Ecto neural progenitor cell (in vitro differentiated cells): ENCODE measurements at places on chromosomes 4 and X.
A peak's percentile ranks its signal among the peaks of the same experiment; 100 is the strongest.

- no peak for DNase-seq
Observed at GRCh38 chrX:153874085-153874365, 11.9 kb downstream of the L1CAM start.

DNA sequence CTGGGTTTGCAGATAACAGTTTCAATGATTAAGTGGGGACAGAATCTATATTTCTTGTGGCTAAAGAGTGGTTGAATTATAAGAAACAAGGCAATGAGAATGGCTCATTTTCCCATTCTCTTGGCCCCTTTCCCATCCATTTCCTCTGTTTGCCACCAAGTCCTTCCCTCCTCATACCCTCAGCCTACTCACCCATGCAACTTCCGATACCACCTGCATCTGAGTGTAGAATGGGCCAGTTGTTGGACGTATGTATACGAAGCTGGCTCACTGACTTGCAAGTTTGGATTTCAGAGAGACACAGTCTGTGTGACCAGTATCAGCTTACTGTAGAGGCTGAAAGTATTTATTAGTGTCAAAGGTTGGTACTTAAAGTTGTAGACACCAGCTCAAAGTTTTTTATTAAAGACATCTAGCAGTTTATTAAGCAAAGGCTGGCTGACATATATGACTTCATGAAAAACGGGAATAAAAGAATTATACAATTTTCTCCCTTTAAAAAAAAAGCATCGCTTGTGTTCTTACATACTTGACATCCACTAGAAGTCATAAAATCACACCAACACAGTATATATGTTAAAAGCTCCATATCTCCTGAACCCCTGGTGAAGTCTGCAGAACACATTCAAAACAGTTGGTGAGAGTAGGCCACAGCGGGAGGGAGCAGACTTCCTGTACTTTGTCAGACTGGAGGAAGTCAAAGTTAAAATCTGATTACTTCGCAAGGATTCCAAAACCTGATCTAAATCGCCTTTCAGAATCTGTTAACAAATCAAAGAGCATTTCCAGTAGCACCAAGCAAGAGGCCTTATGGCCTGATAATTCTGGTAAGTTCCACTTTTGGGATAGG is 22.4 kb upstream of the STIM2 start:
- no peak for DNase-seq

DNA sequence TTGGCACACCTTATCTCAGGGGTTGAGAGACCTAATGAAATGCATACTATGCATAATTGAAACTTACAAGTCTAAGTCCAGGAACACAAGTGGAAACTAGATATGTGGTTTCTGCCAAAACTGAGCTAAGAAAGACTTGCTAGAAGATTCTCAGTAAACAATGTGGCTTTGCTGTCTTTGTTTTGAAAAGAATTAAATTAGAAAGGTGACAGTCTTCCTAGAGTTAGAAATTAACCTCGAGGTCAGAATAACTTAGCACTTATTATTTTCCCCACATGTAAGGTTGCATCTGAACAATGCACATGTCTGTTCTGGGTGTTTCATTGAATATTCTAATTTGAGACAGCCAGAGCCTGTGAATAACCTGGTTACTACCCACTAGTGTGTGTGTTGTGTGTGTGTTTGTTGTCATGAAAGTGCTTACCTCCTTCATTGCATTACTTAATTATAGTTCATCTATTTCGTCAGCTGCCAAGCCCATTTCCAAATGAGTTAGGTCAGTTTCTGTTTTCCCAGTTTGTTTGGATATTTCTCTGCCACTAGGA is 1.5 kb downstream of the EREG start:
- DNase-seq, result no peak

- no peak for DNase-seq
Observed at GRCh38 chr4:133275246-133275645, 126.2 kb downstream of the PCDH10 start.

- no peak for DNase-seq
Observed at GRCh38 chr4:54547299-54548097, 110.3 kb upstream of the KIT start.

GRCh38 chr4:183788308-183788905 is 116.7 kb upstream of the STOX2 start:
- no peak for DNase-seq

- DNase-seq, result no peak
Observed at GRCh38 chr4:19259920-19260319, 991.8 kb upstream of the SLIT2 start.

GRCh38 chr4:141099326-141099725 is 33.9 kb downstream of the RNF150 start:
- DNase-seq, result no peak

GRCh38 chr4:109675181-109675580 is 28.1 kb downstream of the CASP6 start:
- no peak for DNase-seq

- no peak for DNase-seq
Observed at GRCh38 chr4:45094684-45095083, 368.3 kb upstream of the GNPDA2 start.

GRCh38 chr4:23884741-23885140 is 5.1 kb downstream of the PPARGC1A start:
- no peak for DNase-seq

DNA sequence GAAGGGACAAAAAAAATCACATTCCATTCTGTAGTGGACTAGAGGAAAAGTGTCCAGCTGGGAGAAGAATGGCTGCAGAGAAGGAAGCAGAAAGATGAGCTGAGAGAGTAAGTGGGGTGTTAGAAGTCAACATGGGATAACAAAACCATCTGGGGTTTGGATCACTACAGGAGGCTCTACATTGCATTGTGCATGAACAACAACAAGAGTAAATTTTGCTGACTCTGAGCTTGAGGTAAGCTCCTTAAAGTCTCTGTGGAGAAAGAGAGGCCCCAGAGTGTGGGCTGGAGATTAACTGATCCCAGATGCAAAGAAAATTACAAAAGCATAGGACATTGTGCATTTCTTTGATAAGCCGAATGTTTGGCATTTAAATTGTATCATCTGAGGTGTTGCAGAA is 128.9 kb downstream of the UGT8 start:
- DNase-seq, result peak; percentile 49

- no peak for DNase-seq
Observed at GRCh38 chr4:142112451-142112850, 476.1 kb downstream of the IL15 start.

GRCh38 chr4:30901461-30902451 is 181.6 kb downstream of the PCDH7 start:
- no peak for DNase-seq

GRCh38 chrX:67725471-67725870 is 181.7 kb downstream of the AR start:
- no peak for DNase-seq

- no peak for DNase-seq
Observed at GRCh38 chrX:36504625-36505024, 503.5 kb upstream of the FAM47C start.

DNA sequence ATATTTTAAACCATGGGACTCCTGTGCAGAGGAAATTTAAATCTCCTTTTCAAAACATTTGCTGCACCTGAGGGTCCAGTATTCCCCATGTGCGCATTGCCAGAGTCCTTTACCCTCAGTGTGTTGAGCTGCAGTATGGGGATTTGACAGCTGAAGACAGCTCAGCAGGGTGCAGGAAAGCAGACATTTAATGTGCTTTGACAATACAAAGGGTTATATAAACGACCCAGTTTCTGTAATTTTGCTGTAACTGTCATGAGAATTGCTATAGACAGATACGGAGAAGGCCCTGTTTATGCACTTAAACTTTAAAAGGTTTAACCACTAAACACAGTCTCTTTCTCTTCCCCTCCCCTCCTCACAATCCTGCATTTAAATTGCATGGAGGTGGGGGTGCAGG is 393.4 kb downstream of the MID1IP1 start:
- DNase-seq, result no peak

DNA sequence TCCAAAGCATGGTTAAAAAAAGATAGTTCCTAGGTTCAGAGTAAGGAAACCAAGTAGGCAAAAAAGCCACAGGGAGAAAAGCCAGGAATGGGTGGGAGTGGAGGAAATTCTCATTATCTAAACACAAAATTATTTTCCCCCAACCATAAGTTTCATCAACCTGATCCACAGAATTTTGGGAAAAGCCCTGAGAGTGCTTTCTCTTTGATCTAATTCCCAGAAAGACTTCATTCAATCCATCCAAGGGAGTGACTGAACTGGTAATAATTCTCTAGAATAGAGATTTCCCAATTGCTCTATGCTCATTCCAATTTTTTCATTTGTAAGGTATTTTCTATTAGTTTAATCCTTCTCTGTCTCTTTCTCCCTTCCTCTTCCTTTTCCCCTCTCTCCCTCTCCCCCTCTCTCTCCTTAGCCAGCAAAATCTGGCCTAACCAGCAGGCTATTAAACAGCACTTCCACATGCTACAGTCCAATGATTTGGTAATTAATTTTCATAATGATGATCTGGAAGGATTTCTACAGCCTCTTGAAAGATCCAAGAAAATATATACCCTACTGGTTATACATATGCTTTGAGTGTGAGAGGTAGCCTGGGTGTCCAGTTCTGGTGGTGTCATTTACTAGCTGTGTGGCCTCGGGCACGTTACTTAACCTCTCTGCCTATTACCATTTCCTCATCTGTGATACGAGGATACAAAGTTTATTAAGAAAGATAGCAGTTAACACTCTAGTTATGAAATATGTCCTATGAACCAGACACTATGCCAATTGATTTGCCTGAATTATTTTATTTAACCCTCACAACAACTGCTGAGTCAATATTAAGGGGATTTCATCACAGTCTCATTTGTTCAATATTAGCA is 251.5 kb upstream of the RASGEF1B start:
- DNase-seq, result no peak

GRCh38 chr4:117334451-117335188 is 249.2 kb upstream of the TRAM1L1 start:
- DNase-seq, result no peak

DNA sequence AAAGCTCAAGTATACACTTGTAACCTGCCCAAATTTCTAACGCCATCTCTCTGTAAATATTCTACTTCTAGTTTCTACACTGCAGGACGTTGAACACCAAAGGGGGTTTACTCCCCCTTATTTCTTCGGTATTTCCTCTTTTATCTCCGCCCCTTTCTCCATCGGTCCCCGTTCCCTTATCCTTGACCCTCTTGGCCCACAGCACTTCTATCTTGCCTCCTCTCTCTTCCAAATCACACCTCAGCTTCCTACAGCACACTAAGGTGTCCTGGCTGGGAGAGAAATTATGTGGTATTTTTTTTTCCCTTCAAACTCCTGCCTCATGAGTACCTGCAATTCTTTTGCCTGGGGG is 715 bp downstream of the ZMAT1 start:
- DNase-seq, result no peak

DNA sequence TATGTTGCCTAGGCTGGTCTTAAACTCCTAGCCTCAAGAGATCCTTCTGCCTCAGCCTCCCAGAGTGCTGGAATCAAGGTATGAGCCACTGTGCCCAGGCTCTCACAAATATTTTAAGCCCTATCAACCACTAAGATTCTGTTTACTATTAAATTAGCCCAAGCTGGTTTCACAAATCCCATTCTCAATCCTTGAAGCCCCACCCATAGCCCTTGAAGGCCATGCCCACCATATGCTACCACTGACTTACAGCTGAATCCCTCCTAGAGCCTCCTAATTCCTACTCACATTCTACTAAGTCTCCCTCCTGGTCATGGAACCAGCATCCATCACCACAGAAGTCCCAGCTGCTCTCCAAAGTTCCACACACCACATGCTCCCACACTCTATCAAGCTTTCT is 9.7 kb downstream of the GRIPAP1 start:
- no peak for DNase-seq

DNA sequence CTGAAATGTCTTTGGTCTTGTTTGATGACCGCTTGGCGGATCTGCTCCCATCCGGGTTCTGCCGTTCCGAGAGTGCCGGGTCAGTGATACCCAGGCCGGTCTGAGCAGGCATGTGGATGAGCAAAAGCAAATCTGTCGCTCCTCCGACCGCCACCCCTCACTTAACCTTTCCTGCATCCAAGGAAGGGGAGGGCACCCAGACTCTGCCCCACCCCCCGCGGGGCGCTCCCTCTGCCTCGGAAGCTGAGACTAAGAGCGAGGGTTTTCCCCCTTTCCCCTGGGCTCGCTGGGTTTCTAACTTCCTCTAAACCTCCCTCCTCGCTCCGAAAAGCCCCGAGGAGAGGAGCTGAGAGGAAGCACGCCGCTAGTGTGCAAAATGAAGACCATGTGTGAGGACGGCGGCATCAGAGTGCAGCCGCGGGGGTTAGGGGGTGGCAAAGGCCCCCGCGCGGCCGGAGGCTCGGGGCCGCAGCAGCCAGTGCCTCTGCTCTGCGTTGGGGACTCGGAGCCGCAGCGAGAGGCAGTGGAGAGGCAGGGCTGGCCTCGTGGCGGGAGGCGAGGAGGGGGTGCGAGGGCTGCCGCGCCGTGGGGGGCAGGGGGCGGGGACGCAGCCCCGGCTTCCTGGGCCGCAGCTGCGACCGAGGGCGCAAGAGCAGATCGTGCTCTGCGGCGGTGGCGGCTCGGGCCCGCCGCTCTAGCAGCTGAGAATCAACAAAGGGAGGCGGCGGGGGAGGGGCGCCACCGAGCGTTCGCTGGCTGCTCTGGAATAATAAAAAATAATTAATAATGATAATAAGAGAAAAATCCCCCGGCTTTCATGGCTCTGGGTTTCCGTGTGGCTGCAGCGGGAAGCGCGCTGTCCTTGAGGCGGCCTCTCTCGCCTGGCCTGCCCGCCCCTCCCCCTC is 55.8 kb upstream of the BCOR start:
- peak; percentile 78 for DNase-seq

DNA sequence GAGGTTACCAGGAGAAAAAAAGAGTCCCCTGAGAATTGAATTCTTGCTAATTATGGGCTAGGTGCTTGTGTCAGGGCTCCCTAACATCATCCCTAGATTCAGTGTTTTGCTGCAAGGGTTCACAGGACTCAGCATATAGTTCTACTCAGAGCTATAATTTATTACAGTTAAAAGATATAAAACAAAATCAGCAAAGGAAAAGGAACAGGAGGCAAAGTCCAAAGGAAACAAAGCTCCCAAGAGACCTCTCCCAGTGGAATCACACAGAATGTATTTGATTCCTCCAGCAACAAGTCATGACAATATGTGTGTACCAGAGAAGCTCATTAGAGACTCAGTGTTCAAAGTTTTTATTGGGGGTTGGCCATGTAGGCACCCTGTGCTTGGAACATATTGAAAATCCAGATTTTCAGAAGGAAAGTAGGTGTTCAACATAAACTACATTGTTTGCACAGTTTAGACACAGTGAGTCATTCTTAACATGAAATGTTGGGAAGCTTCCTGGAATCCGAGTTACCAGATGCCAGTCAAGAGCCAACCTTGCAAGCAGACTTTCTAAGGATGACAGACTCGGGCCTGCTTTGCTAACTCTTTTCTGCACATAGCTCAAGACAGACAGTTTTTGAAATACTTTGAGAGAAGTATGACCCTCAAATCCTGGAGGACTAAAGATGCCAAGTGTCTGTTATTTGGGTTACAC is 311.3 kb upstream of the EMCN start:
- no peak for DNase-seq

- no peak for DNase-seq
Observed at GRCh38 chr4:5037553-5038551, 13.4 kb upstream of the STK32B start.

GRCh38 chrX:72124540-72125201 is 7.0 kb downstream of the RTL5 start:
- no peak for DNase-seq

DNA sequence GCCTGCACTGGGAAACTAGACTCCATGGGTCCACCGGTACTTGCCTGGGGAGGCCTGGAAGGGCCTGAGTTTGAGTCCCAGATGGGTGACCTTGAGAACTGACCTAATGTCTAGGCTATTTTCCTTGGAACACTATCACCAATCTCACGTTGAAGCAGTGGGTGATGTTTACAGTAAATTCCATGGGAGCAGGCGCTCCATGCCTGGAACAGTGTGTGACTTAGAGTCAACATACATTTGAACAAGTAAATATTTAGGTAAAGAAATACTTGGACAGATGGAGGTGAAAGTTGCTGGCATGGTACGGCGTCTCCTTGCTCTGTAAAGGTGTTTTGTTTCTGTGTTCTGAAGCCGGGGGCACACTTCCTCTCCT is 47.5 kb downstream of the TBC1D14 start:
- no peak for DNase-seq
